ENCODE measurements at places on chromosomes 2 and 18. TPM values are rescaled to one million over a fixed set of nuclear protein-coding genes. Genes with fewer than 3 reads are reported as not detected.

TMEM182 gene
- 174 TPM for total RNA-seq

INPP1 gene
- total RNA-seq = 15.0 TPM

DNA sequence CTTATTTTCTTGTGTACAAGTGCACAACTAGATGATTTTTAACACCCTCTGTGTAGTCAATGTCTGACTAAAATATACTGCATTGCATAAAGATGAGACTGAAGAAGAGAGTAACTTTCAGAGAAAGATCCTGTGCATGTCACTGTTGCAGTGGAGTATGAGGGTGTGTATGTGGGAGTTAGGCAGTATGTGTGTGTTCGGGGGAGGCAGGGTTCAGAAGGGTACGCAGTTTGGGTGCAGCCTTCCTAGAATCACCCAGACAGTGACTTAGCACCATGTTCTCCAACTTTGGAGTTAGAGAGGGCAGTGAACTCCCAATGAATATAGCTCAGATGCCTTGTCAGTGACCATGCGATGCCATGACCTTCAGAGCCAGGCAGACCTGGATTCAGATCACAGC lies 84.6 kb downstream of the LRATD1 start:
- DNase-seq = no peak

CNGA3 gene
- total RNA-seq = not detected

GRCh38 chr2:133270550-133270949 lies 297.7 kb downstream of the NCKAP5 start:
- no peak for DNase-seq

GRCh38 chr2:168237741-168238140 lies 9.7 kb downstream of the STK39 start:
- DNase-seq = no peak

PELI1 gene
- 6.6 TPM for total RNA-seq

FAM168B gene
- 90.5 TPM for total RNA-seq

DNA sequence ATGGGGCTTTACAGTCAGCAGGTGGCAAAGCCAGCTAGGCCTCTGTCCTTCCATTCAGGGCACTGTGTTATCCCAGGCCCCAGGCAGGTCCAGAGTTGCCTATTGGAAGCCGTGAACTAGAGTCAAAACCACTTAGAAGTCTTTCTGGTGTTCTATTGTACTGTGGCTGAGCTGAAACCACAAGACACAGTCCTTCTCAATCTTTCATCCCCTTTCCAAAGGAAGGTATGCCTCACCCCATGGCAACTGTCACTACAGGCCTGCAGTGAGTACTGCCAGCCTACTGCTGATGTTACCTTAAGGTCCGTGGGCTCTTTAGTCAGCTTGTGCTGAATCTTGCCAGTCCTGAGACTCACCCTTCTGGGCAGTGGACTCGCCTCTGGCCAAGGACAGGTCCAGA lies 181.6 kb downstream of the GULP1 start:
- DNase-seq = no peak

PAX8 gene
- total RNA-seq = 0.44 TPM

TMEM87B gene
- total RNA-seq = 5.7 TPM

DNA sequence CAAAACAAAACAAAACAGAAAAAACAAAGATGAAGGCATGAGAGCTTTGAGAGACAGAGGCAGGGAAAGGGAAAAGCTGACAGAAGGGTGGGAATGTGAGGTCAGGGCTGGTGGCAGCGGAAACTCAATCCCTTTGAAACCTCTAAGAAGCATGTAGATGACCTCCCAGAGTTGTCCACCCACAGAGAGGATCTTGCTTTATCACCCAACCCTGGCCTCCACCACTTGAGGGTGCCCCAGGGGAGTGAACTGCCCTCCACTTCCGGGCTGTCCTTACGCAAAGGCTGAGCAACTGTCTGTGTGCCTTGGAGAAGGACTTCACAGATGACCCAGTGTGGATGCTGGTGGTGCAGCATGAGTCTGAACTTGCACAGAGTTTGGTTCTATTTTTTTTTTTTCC lies 26.7 kb downstream of the PDCL3 start:
- DNase-seq = no peak

FBXO48 gene
- 1.0 TPM for total RNA-seq

NPAS2 gene
- 51.0 TPM for total RNA-seq

HRH4 gene
- 0.33 TPM for total RNA-seq

- no peak for DNase-seq
Observed at GRCh38 chr2:16191431-16192200, 251.3 kb downstream of the MYCN start.

GRCh38 chr2:176147800-176148496 lies 3.4 kb upstream of the HOXD4 start:
- no peak for DNase-seq

DNA sequence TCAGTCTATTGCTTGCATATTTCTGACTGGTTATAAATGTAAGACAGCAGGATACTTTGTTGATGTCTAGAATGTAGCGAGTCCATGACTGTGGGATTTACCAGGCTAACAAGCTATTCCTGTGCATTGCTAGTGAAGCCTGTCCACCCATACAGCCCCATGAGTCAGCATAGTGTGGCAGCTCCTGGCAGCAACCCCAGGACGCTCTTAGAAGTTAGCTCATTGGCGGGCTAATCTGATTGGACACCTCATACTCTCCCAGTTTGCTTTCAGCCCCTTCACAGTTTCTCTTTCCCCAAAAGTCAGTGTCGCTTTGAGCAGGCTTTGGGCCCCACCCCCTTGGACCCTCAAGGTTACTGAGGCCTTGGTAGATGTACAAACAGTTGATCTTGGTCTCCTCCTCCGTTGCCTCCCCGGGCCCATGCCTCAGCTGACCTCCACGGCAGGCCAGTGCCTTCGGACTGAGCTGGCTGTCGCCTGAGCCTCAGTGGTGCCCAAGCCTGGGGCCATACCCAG lies 48.0 kb downstream of the COA5 start:
- DNase-seq = peak; percentile 52

DNA sequence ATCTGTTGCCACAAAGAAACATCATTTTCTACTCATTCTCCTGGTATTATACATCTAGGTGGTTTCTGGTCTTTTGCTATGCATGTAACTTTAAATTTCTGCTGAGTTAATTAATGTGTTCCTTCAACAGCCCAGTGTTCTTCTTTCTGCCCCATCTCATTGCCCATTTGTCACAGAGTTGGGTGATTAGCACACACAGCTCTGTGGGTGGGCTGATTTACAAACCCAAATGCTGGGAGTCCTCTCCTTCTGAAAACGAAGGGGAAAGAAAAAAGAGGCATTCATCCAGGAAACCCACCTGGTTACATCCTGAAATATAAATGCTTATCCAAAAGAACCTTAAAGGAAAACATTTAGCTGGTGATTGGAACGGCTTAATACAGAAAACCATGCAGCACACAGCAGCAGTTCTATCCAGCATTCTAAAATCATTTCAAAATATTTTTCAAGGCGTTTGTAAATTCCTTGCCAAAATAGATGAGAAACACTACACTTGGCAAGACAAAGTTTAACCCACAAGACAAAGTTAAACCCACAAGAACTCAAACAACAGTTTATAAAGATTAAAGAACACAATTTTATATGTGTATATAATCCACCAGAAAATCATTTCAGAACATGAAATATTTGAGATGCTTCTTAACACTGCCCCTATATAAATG lies 177.9 kb downstream of the ANTXR1 start:
- DNase-seq = no peak

DNA sequence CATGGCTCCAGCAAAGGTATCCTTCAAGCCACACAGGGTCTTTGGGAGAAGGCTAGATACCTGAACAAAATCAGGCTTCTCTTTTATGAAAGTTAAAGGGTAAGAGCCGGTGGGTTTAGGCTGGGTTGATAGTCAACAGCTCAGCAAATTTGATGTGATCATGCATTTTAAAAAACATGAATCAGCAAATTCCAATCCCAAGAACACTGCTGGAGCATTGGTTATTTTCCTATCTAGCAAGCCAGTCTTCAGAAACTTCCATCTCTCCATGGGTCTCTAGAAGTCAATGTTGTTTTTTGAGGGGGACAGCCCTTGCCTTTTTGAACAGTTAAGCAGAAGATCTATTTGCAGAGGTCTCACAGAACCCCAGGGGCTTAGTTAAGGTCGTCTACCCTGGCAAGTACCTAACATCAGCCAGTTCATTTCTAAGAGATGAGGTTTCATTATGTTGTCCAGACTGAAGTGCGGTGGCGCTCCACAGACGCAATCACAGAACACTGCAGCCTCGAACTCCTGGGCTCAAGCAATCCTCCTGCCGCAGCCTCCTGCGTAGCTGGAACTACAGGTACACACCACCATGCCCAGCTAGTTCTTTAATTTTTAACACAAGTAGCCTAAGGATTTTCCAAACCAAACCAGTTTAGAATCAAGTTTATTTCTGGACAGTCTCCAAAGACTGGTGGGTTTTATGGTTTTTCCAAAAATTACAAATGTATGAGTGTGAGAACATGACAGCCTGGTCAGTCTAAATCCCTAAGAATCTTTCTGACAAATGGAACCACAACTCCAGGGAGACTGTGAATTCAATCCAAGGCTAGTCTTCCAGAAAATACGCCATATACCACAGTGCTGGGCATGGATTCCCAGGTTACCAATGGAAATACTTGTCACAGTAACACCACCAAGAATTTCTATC lies 4.1 kb upstream of the ZCCHC2 start:
- no peak for DNase-seq

- DNase-seq = no peak
Observed at GRCh38 chr2:195863564-195863963, 205.1 kb downstream of the DNAH7 start.

- no peak for DNase-seq
Observed at GRCh38 chr2:167333245-167333644, 445.0 kb downstream of the XIRP2 start.

GRCh38 chr18:49565612-49566011 lies 3.8 kb downstream of the LIPG start:
- DNase-seq = peak; percentile 46

DNA sequence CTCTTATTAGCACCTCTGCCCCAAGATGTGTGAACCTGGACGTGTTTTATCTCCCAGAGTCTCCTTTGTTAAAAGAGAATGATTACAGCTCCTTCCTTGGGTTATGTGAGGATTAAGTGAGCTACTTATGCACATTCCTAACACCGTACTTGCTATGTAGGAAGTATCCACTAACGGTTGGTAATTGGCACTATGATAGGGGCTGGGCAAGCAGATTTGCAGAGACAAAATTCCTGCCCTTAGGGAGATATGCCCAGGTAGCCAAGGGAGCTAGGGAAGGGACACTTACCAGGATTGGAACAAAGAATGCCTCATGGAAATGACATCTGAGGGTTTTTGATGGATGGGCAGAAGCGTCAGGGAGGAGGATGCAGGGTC lies 11.5 kb upstream of the ALPK2 start:
- no peak for DNase-seq

TUBB8B gene
- total RNA-seq = not detected

GPR39 gene
- total RNA-seq = not detected

GRCh38 chr2:25897506-25897905 lies 19.2 kb upstream of the ASXL2 start:
- DNase-seq = no peak

DNA sequence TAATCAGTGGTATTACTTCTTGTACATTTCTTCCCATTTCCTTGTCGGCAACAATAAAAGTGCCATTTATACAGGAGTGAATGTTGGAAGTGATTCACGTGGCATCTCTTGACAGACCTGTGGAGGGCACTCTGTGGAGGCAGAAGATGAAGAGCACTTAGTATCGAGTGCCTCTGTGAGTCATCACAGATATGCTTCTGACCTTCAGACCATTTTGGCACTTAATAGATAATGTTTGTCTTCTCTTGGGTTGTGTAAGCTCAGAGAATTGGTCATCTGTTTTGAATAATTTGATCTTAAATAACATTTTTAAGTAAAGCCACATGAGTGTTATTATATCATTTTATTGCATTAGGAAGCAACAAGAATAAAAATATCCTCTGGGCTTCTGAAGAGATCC lies 305.5 kb downstream of the PTPRM start:
- DNase-seq = no peak

- DNase-seq = no peak
Observed at GRCh38 chr2:148876202-148876594, 1.2 kb downstream of the KIF5C start.

- DNase-seq = no peak
Observed at GRCh38 chr2:64277101-64277849, 133.1 kb upstream of the PELI1 start.

DNA sequence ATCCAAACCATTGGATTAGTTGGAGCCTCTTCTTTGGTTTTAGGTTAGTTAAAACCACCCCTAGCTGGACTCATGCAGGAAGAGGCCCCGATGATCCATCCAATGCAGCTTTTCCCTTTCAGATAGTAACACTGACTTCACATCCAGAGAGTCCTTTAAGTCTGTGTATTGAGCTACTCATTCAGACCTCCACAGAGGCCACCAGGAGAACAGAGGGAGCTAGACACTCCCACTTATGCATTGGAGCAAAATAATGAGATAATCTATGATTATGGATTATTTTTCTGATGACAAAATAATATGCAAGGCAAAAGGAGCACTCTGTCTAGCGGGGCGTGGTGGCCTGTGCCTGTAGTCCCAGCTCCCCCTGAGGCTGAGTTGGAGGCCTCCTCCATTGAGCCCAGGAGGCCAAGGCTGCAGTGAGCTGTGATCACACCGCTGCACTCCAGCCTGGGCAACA lies 1.6 kb upstream of the ROCK2 start:
- DNase-seq = no peak

GRCh38 chr2:195763866-195764265 lies 106.8 kb downstream of the SLC39A10 start:
- DNase-seq = no peak

LYPD6 gene
- total RNA-seq = 0.08 TPM

DNA sequence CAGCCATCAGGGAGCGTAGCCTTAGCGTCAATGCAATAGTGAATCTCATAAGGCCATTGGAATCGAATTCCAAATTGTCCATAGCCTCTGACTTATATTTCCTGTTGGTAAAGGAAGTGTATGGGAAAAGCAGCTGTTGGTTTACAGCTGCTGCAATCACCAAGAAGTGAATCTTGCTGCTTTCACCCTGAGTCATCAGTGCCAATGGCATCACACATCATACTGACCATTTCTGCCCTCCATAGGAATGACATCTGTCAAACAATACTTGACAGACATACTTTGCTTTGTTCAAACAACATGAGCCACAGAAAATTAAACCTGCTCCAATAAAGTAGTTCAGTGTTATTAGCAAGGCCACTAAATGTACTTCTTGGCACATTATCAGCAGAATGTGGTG lies 111.2 kb upstream of the KLHL29 start:
- no peak for DNase-seq

PPP1R1C gene
- total RNA-seq = 33.1 TPM

- DNase-seq = no peak
Observed at GRCh38 chr2:170145675-170146432, 32.1 kb upstream of the MYO3B start.

DNA sequence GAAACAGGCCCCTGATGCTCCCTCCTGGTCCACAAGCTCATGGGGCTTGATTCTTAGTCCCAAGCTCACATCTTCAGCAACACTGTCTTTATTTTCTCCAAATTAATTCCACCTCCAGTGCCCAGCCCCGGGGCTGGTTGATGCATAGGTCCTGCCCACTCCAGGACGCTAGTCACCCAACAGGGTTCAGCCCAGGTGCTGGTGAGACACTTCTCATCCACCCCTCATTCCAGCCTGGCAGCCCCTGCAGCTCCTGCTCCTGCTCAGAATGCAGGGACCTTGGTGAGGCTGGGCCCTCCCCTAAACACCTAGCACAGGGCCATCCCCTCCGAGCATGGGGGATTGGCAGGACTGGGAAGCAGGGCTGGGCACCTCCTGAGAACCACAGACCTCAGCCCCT lies 25.7 kb downstream of the STEAP3 start:
- no peak for DNase-seq
